ENCODE measurements at places on chromosomes 3 and 15. TPM values are rescaled to one million over a fixed set of nuclear protein-coding genes. Genes with fewer than 3 reads are reported as not detected.
A peak's percentile ranks its signal among the peaks of the same experiment; 100 is the strongest.

- H3K4me1 ChIP-seq: peaks cover 13% of the 10 kb centered on the region
- no peak overlapping the region for H3K27ac ChIP-seq
- H3K4me3 ChIP-seq: no peak overlapping the region
- no peaks in the 10 kb centered on the region for H3K27me3 ChIP-seq
Measured at GRCh38 chr15:89116404-89116803, 28.1 kb downstream of the ABHD2 start.

DNA sequence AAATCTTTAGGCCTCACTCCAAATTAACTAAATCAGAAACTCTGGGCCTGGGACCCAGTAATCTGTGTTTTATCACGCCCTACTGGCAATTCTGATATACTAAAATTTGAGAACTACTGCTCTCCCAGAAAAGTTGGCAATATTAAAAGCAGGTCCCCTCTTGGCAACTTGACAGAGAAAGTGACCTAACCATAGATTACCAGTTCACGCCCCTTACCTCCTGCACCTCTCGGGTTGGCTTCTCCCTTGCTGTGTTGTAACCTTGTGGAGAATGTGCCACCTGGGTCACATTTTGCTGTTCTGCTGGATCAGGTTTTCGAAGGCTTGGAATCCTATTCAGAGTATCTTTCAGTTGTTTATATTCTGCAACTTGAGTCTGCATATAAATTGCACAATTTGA, 59.1 kb downstream of the GOLIM4 start:
- no peaks in the 10 kb centered on the region for H3K27me3 ChIP-seq
- peaks cover 9% of the 10 kb centered on the region for H3K36me3 ChIP-seq
- no peak overlapping the region for H3K4me3 ChIP-seq
- no peak overlapping the region for H3K27ac ChIP-seq
- no peaks in the 10 kb centered on the region for H3K4me1 ChIP-seq

- DNase-seq: no peak
- H3K36me3 ChIP-seq: peaks cover 22% of the 10 kb centered on the region
- H3K4me3 ChIP-seq: no peak overlapping the region
- no peak overlapping the region for H3K27ac ChIP-seq
Measured at GRCh38 chr15:70071799-70072198, 25.9 kb downstream of the TLE3 start.

DNA sequence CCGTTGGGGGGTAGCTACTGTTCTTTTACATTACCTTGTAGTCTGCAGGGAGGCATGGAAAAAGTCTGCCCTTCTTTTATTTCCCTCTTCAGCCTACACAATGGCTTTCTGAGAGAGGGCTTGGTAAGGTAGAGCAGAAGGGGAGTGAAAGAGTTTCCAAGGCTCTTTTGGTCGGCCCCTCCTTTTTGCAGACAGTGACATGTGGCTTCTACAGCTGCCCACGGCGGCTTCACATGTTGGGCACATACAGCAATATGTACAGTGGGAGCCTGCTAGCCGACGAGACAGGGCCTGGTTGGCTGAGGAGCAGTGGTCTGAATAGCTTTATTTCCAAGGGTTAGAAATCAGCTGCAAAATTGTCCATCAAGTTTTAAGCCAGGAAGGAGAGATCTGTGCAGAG, 4.0 kb downstream of the INAFM2 start:
- no peak for DNase-seq
- H3K36me3 ChIP-seq: peaks cover 2% of the 10 kb centered on the region
- H3K4me1 ChIP-seq: peaks cover 21% of the 10 kb centered on the region
- H3K27ac ChIP-seq: no peak overlapping the region
- no peak overlapping the region for H3K4me3 ChIP-seq

GRCh38 chr3:185397676-185398075, 34.7 kb downstream of the MAP3K13 start:
- no peak for DNase-seq
- H3K27me3 ChIP-seq: peaks cover 4% of the 10 kb centered on the region
- no peaks in the 10 kb centered on the region for H3K4me1 ChIP-seq
- H3K4me3 ChIP-seq: no peak overlapping the region

DNA sequence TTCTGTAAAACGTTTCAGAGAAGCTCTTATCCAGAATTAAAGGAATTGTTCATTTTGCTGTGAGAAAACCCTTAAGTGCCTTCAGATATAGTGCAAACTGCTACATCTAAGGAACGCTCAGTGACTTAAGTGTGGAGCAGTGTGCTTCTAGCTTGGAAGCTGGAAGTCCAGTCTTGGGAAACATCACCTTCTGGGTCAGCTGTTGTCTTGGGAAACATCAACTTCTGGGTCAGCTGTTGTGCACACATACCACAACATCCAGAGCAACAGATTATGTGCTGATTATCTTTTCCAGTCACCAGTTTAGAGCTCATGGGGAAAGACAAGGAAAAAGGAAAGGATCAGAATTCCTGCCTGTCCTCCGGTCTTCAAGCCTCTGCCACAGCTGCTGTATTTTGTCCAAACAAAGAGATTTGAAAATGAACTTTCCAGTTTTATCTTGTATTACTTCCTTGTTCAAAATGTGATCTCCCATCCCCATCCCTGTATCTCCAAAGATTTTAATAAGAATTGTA, 713.6 kb downstream of the NSUN3 start:
- H3K27ac ChIP-seq: no peak overlapping the region
- no peaks in the 10 kb centered on the region for H3K27me3 ChIP-seq

DNA sequence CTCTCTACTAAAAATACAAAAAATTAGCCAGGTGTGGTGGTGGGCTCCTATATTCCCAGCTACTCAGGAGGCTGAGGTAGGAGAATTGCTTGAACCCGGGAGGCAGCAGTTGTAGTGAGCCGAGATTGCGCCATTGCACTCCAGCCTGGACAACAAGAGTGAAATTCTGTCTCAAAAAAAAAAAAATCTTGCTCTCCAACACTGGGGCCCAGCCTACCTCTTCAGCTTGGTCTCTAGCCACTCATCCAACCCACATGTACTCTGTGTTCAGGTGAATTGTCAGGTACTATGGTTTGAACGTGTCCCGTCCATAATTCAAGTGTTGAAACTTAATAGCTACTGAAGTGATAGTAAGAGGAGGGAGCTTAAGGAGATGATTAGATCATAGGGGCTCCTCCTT, 22.4 kb upstream of the RAB7A start:
- H3K36me3 ChIP-seq: no peaks in the 10 kb centered on the region
- DNase-seq: no peak
- peaks cover 5% of the 10 kb centered on the region for H3K27me3 ChIP-seq
- no peak overlapping the region for H3K27ac ChIP-seq
- peaks cover 2% of the 10 kb centered on the region for H3K4me1 ChIP-seq

GRCh38 chr3:25130724-25131520, 297.1 kb upstream of the RARB start:
- H3K27me3 ChIP-seq: no peaks in the 10 kb centered on the region
- H3K36me3 ChIP-seq: no peaks in the 10 kb centered on the region
- DNase-seq: no peak
- H3K4me3 ChIP-seq: no peak overlapping the region
- H3K4me1 ChIP-seq: no peaks in the 10 kb centered on the region
- H3K27ac ChIP-seq: no peak overlapping the region

DNA sequence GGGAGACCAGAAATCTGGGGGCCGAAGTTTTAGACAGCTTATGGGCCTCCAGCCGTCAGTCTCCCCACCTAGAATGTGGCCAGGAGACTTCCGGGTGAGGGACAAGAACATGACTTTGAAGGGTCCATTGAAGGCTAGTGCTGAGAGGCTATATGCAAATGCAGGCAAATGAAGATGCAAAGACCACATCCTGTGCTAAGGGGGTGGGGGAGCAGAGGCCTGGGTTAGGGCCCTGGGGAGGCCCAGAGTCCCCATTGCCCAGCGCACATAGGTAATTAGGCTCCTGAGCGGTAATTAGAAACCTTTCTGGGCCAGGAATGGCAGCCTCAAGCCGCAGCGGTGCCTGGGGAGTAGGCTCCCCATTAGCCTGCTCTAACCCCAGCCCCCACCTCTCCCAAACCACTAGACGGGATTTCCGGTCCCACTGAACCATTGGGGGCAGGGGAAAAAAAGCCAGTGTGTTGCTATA, 6.8 kb downstream of the CSK start:
- H3K36me3 ChIP-seq: peaks cover 58% of the 10 kb centered on the region
- no peaks in the 10 kb centered on the region for H3K27me3 ChIP-seq
- H3K4me3 ChIP-seq: peak overlapping the region; percentile 79
- H3K4me1 ChIP-seq: peaks cover 79% of the 10 kb centered on the region
- H3K27ac ChIP-seq: peak overlapping the region; percentile 98
- DNase-seq: peak; percentile 93

DNA sequence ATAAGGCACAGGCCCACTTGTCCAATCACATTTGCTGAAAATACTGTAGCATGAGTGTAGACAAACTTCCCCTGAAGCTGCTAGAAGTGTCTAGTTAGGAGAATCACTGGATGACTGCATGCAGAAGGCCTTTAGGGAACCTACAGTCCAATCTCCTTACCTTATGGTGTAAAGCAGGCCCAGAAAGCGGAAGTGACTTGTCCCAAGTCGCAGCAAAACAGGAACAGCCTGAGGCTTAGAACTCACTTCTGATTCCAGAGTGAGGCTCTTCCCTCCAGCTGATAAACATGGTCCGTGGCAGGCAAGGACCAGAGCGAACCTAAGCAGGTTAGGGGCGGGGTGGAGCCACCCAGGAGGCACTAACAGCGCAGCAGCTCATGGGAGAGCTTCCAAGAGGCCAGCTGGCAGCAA, 2.5 kb downstream of the GRAMD2A start:
- H3K4me3 ChIP-seq: no peak overlapping the region
- no peak for DNase-seq
- H3K4me1 ChIP-seq: peaks cover 10% of the 10 kb centered on the region
- peaks cover 31% of the 10 kb centered on the region for H3K27me3 ChIP-seq
- H3K36me3 ChIP-seq: peaks cover 23% of the 10 kb centered on the region
- H3K27ac ChIP-seq: no peak overlapping the region

GRCh38 chr3:75886971-75887526, 101.7 kb upstream of the ZNF717 start:
- no peak for DNase-seq
- H3K27ac ChIP-seq: no peak overlapping the region
- no peaks in the 10 kb centered on the region for H3K4me1 ChIP-seq
- no peak overlapping the region for H3K4me3 ChIP-seq
- no peaks in the 10 kb centered on the region for H3K27me3 ChIP-seq

GRCh38 chr3:110126065-110126464, 788.7 kb upstream of the DPPA4 start:
- no peak for DNase-seq
- H3K4me3 ChIP-seq: no peak overlapping the region
- H3K4me1 ChIP-seq: no peaks in the 10 kb centered on the region
- H3K27ac ChIP-seq: no peak overlapping the region
- no peaks in the 10 kb centered on the region for H3K36me3 ChIP-seq

GRCh38 chr15:65651831-65652749, 30.4 kb downstream of the SLC24A1 start:
- H3K4me3 ChIP-seq: no peak overlapping the region
- H3K4me1 ChIP-seq: peaks cover 9% of the 10 kb centered on the region
- H3K36me3 ChIP-seq: peaks cover 34% of the 10 kb centered on the region
- DNase-seq: no peak

DNA sequence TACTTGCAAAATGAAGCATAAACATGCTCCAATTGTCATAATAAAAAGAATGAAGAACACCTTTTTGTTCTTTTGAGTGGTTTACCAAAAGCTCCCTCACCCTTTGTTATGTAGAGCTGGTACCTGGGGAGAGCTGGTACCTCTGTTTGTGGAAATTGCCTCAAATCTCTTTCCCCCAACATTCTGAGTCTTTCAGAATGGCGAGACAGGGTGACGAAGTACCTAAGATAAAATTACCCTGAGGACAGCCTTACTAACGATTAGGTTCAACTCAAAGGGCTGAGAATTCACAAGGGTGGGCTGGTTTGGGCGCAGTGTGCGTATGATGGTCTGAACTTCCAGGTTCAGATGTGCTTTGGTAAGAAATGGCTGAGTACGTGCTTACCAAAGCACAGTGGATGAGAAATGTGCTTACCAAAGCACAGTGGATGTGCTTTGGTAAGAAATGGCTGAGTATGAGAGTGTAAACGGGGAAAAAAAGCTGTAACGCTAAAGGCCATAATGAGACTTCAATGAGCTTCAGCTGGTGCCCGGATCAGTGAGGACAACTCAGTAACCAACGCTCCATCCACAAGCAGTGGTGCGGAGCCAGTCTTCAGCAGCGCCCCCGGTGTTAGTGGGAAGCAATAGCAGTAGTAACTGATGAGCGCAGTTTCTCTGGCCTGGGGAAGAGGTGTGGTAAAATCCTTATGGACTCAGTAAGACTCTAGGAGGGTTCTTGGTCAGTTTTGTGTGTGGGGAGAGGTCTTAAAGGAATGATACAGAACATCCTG, 72.3 kb upstream of the LRIG1 start:
- peaks cover 3% of the 10 kb centered on the region for H3K4me1 ChIP-seq
- H3K4me3 ChIP-seq: no peak overlapping the region
- no peak overlapping the region for H3K27ac ChIP-seq
- H3K36me3 ChIP-seq: no peaks in the 10 kb centered on the region
- H3K27me3 ChIP-seq: peaks cover 9% of the 10 kb centered on the region

DNA sequence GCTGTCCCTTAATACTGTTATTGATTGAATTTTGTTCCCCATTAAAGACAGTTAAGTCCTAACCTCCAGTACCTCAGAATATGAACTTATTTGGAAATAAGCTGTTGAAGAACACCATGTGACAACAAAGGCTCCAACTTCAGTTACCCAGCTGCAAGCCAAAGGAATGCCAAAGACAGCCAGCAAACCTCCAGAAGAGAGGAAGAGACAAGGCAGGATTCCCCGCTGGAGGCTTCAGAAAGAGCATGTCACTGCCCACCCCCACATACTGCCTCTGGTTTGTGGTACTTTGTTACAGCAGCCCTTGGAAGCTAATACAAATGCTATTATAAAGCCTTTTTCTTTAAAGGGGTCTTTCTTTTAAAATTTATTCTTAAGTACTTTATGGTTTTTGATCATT, 18.4 kb upstream of the NEK10 start:
- H3K4me1 ChIP-seq: peaks cover 8% of the 10 kb centered on the region
- DNase-seq: no peak
- H3K4me3 ChIP-seq: no peak overlapping the region
- H3K27ac ChIP-seq: no peak overlapping the region
- no peaks in the 10 kb centered on the region for H3K27me3 ChIP-seq

- H3K27ac ChIP-seq: no peak overlapping the region
- H3K36me3 ChIP-seq: peaks cover 44% of the 10 kb centered on the region
- no peak for DNase-seq
- peaks cover 6% of the 10 kb centered on the region for H3K4me1 ChIP-seq
Measured at GRCh38 chr3:156542101-156543042, 12.5 kb downstream of the SSR3 start.

GRCh38 chr3:50652709-50653108, 22.0 kb upstream of the DOCK3 start:
- peaks cover 4% of the 10 kb centered on the region for H3K36me3 ChIP-seq
- no peak overlapping the region for H3K27ac ChIP-seq
- DNase-seq: peak; percentile 73
- peaks cover 7% of the 10 kb centered on the region for H3K4me1 ChIP-seq
- H3K27me3 ChIP-seq: no peaks in the 10 kb centered on the region

- H3K36me3 ChIP-seq: peaks cover 2% of the 10 kb centered on the region
- no peak overlapping the region for H3K4me3 ChIP-seq
- H3K27ac ChIP-seq: no peak overlapping the region
- DNase-seq: no peak
- no peaks in the 10 kb centered on the region for H3K27me3 ChIP-seq
Measured at GRCh38 chr3:113812854-113813253, 25.7 kb upstream of the GRAMD1C start.

GRCh38 chr3:147630921-147631415, 221.8 kb downstream of the ZIC1 start:
- no peak overlapping the region for H3K27ac ChIP-seq
- H3K4me1 ChIP-seq: no peaks in the 10 kb centered on the region
- DNase-seq: no peak

Gene SLC27A2
- total RNA-seq: 36.4 TPM

Gene SERPINI2
- total RNA-seq: not detected

Gene APH1B
- 12.3 TPM for total RNA-seq

Gene INSYN1
- total RNA-seq: not detected

Gene NTRK3
- total RNA-seq: not detected

Gene WDR82
- 114 TPM for total RNA-seq

Gene ZKSCAN7
- 1.9 TPM for total RNA-seq

Measured in activated CD8-positive, alpha-beta memory T cell treated with anti-CD3 and anti-CD28 coated beads, Interleukin-2, amount 10 ng/mL, durations not matched to agents 7 days and 5 days (primary cell).